Endothelial cell of umbilical vein (primary cell): ENCODE measurements at places on chromosomes 5 and 9. TPM values are rescaled to one million over a fixed set of nuclear protein-coding genes. Genes with fewer than 3 reads are reported as not detected.
A peak's percentile ranks its signal among the peaks of the same experiment; 100 is the strongest.

DNA sequence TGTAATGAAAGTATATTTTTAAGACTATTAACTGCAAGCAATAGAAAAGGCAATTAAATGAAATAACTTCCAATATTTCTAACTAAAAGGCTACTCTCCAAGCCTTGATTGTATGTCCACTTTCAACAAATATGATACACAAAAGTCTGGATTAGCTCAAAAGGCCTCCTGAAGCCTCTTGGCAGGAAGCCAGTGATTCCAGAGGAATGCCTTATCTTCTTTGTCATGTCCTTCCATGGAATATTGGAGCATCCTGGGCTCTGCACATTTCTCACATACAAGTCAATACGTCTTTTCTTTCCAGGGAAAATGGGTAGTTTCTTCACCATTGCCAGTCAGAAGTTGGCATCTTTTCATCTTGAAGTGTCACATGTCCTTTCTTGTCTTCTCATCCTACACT is 357.8 kb downstream of the KDM4C start:
- no peaks in the 10 kb centered on the region for H3K27me3 ChIP-seq
- H3K4me1 ChIP-seq, result no peaks in the 10 kb centered on the region
- no peak for DNase-seq
- H3K4me3 ChIP-seq, result no peak overlapping the region

Gene STK32A
- not detected in 2 replicates for total RNA-seq

- no peak overlapping the region for H3K27ac ChIP-seq
- H3K27me3 ChIP-seq, result no peaks in the 10 kb centered on the region
- H3K4me1 ChIP-seq, result peaks cover 7% of the 10 kb centered on the region
- peak; percentile 50 for DNase-seq
Measured at GRCh38 chr5:154881986-154882385, 23.6 kb downstream of the CNOT8 start.

GRCh38 chr5:66377747-66378146 is 218.4 kb upstream of the MAST4 start:
- H3K4me3 ChIP-seq, result no peak overlapping the region
- H3K27me3 ChIP-seq, result no peaks in the 10 kb centered on the region
- no peak for DNase-seq
- H3K4me1 ChIP-seq, result no peaks in the 10 kb centered on the region
- H3K27ac ChIP-seq, result no peak overlapping the region
- H3K36me3 ChIP-seq, result no peaks in the 10 kb centered on the region

Gene DBH
- total RNA-seq, result not detected in 2 replicates

Gene ABCA1
- 6.6 and 9.8 TPM in 2 replicates for total RNA-seq

DNA sequence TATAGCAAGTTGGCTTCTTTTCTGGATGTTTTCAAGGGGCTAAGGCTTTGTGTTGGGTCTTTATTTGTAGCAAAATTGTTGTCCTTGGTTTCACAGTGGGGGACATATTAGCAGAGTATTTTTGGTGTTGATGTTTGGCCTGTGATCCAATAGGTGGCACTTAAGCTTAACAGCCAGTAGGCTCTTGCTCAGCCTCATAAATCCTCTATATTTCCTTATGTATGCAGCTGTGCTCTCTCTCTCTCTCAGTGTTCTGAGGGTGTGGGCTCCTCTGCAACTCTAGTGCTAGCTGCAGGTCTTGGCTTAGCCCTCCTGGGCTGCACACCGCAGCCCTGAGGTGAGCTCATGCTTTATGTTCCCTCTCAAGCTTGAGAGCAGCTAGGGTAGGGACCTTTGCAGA is 195.0 kb upstream of the GHR start:
- H3K4me1 ChIP-seq, result no peaks in the 10 kb centered on the region
- no peaks in the 10 kb centered on the region for H3K27me3 ChIP-seq
- H3K27ac ChIP-seq, result no peak overlapping the region
- no peaks in the 10 kb centered on the region for H3K36me3 ChIP-seq
- H3K4me3 ChIP-seq, result no peak overlapping the region
- no peak for DNase-seq
